ENCODE measurements at places on chromosomes 6 and 20.

- no peak for DNase-seq
Measured at GRCh38 chr20:1144401-1145172, 26.2 kb downstream of the PSMF1 start.

DNA sequence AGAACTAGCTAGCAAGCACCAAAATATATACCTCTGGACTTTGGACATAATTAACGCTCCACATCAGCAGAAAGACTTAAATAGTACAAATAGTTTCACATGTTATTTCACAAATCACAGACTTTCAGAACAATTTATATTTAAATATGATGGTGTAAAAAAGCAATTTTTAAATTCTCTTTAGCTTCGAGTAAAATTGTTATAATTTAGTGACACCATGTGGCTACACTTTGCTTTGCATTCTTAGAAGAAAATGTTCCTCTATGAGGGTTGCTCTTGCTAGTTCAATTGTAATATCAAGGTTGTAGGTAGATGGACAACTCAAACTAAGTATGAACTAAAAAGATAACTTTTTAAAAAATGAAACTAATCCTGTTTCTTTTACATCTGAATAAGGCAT lies 69.0 kb downstream of the BTBD9 start:
- DNase-seq: no peak

DNA sequence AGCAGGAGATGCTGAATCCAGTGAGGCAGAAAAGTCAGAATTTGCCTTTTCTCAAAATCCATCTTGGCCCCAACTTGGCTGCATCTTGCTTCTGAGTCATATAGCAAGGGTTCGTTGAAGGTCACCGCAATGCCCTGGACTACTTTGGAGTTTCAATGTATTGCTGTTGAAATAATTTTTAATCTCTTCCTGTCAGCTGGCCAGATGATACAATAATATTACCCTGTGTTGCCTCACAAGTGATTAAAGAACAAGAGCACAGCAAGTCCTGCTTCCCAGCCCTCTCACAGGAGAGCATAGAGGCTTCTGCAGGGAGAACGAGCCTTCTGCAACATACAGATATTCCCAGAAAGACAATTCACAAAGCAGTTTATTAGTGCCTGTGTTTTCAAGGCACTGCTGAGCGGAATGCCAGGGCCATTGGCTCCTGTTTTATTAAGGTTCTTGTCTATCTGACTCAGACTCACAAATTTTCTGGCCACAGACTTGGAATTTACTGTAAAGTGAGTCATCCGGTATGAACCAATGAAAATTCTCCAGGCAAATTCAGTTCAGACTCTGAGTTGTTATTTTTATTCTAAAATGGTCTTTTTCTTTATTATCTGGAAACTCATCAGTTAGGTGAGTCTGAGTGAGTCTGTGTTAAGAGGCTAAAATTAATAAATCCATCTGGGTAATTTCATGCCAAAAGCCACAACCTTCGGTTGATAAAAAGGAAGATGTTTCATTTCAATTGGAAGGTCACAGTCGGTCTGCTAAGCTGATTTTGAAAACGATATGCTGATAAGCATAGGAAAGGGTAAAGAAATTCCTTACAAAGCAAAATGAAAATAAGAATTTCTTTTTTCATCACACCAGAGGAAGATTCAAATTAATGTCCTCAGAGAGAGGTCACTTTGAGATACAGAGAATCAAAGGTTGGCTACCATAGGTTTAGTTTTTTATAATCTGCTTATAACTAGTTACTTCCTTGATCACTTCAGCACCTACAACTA lies 289.4 kb upstream of the STXBP5 start:
- peak; percentile 68 for DNase-seq

GRCh38 chr6:105855433-105855832 lies 230.7 kb upstream of the PRDM1 start:
- DNase-seq: no peak

GRCh38 chr6:15499591-15499990 lies 163.2 kb downstream of the DTNBP1 start:
- DNase-seq: no peak

GRCh38 chr6:38110481-38110971 lies 291.0 kb downstream of the ZFAND3 start:
- DNase-seq: no peak

- no peak for DNase-seq
Measured at GRCh38 chr6:127129251-127129650, 10.8 kb downstream of the RSPO3 start.

DNA sequence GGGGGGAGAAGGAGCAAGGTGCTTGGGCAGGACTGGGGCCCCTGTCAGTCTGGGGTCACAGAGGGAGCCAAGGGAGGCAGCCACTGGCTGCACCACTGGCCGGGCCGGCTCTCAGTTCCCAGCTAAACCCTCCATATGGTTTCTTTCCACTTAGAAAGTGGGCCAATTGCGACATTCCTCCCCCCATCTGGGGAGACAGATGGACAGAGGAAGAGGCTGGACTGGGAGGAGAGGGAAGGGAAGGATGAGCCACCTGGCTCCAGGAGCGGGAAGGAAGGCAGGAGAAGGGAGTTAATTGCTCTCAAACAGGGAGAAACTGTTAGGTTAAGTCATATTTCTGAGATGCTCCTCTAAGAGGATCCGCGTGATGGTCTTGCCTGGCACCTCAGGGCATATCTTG lies 82.2 kb downstream of the GRM4 start:
- no peak for DNase-seq

- no peak for DNase-seq
Measured at GRCh38 chr6:120534954-120535353, 799.3 kb downstream of the TBC1D32 start.

DNA sequence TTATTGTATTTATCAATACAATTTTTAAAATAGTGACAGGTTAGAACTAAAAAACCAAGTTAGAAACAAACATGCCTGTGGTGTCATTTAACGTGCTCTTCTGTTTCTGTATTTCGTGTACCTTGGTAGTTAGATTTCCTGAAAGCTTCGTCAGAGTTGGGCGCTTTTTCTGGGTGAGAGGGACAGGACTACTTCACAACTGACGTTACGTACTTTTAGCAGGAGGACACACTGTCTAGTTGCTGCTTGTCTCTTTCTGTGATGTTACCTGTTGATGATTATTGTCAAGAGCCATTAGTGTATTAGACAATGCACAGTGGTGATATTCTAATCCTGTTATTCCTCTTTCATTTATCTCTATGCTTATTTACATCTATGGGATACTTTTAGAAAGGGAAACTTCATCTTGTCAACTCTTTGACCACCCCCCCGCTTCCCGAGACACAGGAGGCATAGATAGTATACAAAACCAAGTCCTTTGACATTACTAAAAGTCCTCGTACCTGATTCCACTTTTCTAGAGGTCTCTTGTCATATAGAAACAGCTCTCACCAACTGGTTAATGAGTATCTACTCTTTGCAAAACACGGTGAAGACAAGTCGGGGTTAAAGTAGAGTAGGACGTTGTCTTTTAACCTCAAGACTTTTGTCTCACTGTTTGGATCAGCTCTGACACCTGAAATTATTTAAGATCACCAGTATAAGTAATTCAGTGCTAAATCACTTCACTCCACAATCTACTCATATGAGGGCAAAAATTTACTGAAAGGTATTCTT lies 96.3 kb downstream of the LYRM2 start:
- DNase-seq: no peak

- no peak for DNase-seq
Measured at GRCh38 chr6:89360415-89360999, 8.0 kb upstream of the UBE2J1 start.

GRCh38 chr20:11582060-11582459 lies 335.6 kb upstream of the BTBD3 start:
- DNase-seq: no peak

DNA sequence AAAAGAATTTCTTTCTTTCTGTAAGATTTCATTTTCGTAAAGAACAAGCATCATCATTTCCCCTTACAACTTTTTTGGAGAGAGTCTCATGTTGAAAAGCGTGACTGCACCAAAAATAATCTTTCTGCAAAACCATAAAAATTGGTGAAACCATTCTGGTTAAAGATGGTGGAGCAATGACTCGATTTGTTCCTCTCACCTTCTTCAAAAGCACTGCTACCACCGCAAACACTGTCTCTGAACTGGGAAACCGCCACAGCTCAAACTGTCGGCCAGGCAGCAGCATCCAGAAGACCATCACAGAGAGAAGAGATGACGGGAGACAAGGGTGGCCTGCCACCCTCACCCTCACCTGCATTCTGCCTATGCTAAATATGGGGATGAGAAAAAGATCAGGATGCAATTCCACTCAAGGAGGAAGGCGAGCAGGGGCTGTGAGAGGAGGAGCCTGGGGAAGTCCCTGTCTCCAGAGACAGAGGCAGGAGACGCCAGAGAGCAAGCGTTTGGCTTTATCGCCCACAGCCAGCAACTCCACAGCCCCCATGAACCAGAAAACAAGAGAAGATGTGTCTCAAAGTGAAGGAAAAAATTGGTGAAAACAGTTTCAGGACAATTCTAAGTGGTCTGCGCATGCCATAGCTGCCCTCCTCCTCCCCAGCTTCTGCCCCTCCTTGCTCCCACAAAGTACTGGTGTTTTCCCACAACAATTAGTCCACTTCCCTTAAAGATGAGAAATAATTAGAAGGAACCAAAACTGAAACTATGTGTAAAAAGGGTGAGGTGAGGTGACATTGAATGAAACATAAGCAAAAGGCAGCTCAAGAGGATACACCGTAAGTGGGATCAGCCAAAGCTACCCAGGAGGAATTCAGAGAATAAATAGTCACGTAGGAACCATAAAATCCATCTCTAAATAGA lies 255.5 kb downstream of the KIF16B start:
- no peak for DNase-seq

GRCh38 chr6:35154262-35154661 lies 13.1 kb upstream of the TCP11 start:
- no peak for DNase-seq

- no peak for DNase-seq
Measured at GRCh38 chr20:54086507-54087039, 16.2 kb upstream of the BCAS1 start.

DNA sequence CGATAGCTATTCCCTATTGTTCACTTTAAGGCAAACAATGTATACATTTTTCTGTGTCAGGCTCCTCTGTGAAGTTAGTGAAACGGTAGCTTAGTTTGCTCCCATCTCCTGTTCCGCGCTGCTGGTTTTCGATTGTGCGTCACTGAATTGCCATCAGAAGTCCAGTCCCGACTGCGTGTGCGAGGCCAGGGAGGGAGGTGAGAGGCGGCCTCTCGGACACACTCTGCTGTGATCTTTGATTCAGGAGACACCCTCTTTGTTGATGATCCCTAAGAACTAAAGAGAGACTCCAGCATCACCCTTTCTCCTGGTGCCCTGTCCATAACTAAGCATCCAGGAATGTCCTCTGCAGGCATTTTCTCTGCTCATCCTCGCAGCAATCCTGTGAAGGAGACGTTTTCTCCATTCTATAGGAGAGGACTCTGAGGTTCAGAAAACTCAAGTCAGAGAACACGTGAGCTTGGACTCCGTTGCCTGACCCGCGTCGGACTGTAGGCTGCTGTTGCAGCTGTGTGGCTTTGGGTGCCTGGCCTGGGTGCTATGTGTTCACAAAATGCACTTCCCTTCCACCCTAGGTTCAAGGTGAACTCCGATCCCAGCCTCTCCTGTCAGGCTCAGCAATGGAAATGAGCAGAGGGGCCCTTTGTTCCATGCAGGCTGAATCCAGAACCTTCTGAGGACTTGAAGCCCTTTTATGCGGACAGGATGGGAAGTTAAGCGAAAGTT lies 24.1 kb upstream of the UNC93A start:
- DNase-seq: no peak

GRCh38 chr6:5634525-5634924 lies 372.2 kb downstream of the NRN1 start:
- no peak for DNase-seq

DNA sequence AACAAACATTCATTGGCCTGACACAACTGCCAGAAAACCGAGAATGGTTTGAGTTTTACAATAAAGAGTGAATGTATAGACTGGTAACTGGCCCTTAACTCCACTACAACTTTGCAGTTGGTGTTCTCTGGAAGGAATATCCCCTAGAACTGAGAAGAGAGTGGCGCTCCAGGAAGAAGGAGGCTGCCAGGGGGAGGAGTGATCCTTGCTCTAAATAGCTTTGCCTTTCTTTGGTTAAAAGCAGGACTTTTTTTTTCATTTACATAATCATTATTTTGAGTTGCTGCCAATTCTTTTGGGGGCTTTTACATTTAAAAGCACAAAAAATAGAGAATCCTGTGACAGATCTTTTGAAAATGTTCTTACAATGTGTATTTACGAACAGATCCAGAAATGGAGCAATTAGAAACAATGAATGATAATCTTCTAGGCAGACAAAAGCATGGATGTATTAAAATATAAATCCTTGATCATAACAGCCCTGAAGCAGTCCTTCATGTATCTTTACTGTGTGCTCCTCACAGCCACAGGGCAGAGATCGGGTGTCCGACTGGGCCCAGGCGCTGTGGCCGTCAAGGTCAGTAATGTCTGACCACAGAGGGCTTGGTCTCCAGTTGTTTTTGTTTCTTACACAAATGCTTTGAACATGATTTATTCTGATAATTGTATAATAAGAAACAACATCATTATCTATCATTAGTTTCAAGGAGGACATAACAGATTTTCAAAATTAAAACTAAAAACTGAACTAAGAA lies 612.2 kb downstream of the HDGFL1 start:
- DNase-seq: no peak

DNA sequence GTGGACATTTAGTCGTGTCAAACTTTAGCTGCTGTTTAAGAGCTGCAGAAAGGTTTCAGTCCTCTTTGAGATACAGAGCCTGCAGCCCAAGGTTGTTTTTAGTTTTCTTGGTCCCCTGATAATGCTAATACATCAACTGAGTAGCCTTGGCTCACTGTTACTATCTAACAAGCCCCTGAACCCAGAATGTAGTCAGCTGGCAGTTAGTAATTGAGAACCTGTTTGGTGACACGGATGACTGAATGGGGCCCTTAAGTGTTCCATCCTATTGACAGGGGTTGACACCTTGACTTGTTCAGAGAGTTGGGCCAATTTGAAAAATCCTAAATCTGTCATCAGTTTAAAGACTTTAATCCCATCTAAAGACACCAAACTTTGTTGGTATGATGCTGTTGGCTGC lies 2.8 kb downstream of the RTN4IP1 start:
- DNase-seq: no peak

- DNase-seq: peak; percentile 85
Measured at GRCh38 chr20:35264755-35265154, 13.2 kb downstream of the MMP24OS start.

GRCh38 chr6:166911248-166911677 lies 45.1 kb downstream of the RNASET2 start:
- no peak for DNase-seq

All from RWPE2 (cell line).